ENCODE measurements at places on chromosomes 16 and 17.

DNA sequence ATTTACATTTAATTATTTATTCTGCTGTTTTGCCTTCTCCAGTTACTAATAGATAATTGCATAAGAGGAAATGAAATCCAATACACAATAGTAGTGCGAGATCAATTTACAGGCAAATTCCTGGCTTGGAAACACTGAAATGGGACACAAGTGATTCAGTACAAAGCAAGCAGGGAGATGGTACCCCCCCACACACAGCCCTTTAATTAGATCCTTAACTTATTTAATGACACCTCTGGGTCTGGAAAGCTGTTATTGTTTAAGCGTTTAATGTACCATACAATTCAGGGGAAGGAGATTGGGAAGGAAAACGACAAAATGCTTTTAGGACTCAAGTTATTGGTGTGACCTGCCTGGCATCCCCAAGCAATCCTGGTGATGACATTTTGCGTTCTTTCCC lies 318.2 kb downstream of the NPIPA8 start:
- DNase-seq: no peak

- DNase-seq: no peak
Measured at GRCh38 chr16:4561596-4561995, 5.5 kb downstream of the C16orf96 start.

GRCh38 chr16:84455031-84455430 lies 49.4 kb downstream of the MEAK7 start:
- no peak for DNase-seq

DNA sequence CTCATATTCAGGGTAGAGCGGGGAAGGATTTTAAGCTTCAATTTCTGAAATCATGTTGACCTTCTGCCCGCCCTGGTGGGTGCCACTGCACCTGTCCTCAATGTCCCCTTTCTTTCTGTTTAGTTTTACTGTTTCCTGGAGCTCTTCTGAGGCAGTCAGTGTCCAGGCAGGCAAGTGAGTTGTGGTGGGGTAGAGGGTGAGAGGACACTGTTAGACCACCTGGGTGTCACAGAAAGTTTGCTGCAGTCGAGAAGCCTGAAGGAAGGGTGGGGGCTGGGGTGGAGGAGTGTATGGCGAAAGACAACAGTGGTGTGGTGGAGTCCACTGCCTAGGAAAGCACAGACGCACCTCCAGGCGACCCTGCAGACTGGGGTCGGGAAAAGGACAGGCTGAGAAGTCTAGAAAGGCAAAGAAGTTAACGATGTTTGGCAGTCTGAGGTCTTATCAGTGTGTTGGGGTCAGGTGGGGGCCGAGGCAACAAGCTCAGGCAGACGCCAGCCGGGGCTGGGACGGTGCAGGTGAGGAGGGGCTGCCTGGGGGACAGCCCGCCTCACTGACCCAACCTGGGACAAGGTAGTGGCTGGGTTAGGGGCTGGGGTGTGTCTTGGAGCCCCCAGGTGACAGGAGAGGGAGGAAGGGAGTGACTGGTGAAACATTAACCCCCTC lies 23.3 kb upstream of the HOXB13 start:
- no peak for DNase-seq

DNA sequence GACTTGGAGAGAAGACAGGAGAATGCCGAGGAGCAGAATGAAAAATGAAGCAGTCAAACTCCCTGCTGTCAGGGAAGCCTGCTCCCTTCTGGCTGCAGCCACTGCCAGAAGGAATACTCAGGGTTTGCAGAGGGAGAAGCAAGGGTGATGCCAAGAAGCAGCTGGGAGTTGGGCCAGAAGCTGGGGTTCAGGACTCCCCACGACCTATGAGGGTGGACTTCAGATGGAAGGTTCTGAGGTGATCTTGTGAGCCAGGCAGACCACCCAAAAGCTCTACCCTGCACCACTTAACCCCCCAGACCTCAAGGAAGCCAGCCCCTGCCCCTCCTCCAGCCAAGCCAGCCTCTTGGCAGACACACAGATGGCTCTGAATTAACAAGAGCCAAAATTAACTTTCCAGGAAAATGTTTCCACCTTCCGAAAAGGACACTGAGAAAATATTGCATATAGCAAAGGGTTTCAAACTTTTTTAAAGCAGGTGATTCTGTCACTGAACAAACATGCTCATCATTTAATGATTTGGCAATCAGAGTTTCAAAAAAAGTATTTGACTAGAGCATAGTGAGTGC lies 126.0 kb upstream of the ERCC4 start:
- no peak for DNase-seq

DNA sequence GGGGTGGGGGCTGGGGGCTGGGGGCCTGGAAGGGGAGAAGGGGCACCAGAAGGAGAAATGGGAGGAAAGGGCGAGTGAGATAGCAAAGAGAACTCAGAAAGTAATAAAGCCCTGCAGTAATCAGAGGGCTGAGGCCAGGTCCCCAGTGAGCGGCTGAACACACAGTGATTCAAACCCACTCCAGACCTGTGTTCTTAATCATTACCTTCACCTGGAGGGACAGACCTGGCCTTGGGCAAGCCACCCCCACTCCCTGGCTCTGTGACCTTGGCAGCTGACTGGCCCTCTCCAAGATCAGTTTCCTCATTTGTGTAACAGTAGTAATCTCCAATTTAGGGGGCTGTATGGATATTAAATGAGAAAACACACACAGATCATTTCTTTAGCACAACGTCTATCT lies 150.4 kb downstream of the WWOX start:
- DNase-seq: no peak

GRCh38 chr16:61324044-61324443 lies 712.2 kb downstream of the CDH8 start:
- DNase-seq: no peak

DNA sequence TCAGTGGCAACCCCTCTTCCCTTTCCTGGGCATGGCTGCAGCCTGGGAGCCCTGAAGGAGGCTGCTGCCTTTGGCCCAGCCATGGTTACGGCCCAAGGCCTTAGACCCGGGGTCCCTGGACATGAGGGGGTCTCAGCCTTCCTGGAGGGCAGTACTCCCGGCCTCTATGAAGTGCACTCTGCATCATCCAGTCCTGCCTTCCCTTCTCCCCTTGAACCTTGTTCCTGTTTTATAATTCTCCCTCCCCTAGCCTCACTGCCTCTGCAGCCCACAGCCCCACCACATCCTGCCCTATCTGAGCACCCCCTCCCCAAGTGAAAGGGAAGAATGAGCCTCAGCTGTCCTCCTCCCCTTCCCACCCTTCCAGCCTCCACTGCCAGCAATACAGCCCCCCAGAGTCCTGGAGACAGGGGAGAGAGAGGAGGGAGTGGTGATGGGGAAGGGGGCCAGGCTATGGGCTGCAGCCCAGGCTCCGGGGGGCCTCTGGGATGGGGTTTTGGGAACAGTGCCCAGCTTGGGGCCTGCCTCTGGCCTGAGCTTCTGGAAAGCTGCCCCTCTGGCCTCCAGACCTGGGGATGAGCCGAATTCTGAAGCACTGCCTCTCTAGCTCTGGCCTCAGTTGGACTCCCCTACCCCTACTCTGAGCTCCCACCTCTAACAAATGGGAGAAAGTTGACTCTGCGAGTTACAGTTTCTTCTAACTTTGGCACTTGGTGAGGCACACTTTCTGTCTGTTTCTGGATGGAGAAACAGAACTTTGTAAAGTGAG lies 7.6 kb downstream of the CCR7 start:
- no peak for DNase-seq

DNA sequence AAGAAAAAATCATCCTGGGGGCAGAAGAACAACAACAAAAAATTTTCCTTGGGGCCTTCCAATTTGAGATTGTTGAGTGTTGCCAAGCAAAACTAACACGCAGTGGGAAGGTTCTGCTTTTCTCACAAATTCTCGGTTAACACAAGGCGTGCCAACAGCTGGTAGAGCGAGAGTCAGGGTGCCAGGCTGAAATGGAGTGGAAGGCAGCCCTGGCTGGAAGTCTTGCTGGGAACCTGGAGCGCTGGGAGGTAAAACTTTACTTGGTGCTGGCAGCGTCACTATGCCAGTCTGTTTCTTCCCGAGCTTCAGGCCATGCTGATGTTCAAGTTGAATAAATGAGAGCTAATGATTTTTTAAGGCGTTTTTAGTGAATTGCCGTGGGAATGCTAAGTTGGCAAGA lies 189.4 kb downstream of the WWOX start:
- no peak for DNase-seq

GRCh38 chr17:75589012-75589918 lies 1.7 kb downstream of the MYO15B start:
- peak; percentile 97 for DNase-seq

GRCh38 chr17:48412841-48413240 lies 17.2 kb downstream of the SKAP1 start:
- no peak for DNase-seq

GRCh38 chr17:41824086-41824485 lies 11.3 kb downstream of the FKBP10 start:
- no peak for DNase-seq

DNA sequence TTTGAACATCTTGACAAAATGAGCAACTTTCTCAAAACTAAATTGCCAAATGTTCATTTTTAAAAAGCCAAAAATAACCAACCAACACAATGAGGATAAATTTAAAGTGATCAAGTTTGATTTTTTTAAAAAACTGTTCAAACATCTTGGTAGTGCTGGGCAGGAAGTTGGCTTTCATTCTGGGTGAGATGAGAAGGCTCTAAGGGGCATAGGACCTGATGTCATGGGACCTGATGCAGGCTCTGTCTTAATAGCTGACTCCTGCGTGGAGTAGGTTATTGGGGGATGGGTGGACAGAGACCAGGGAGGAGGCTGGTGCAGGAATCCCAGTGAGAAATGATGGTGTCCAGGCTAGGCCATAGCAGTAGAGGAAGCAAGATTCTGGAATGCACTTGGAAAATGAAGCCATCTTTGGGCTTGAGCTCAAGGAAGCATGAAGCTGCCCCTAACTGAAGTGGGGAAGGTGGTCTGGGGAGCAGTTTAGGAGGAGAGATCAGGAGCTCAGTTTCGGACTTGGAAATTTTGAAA lies 20.4 kb downstream of the NLRC5 start:
- no peak for DNase-seq

- no peak for DNase-seq
Measured at GRCh38 chr17:39742126-39742855, 4.6 kb downstream of the GRB7 start.

Data from stimulated activated CD4-positive, alpha-beta T cell treated with anti-CD3 and anti-CD28 coated beads, Interleukin-4, amount 100 ng/mL, for 24 hours (primary cell).